ENCODE measurements at places on chromosomes 12 and 14.
A peak's percentile ranks its signal among the peaks of the same experiment; 100 is the strongest.

DNA sequence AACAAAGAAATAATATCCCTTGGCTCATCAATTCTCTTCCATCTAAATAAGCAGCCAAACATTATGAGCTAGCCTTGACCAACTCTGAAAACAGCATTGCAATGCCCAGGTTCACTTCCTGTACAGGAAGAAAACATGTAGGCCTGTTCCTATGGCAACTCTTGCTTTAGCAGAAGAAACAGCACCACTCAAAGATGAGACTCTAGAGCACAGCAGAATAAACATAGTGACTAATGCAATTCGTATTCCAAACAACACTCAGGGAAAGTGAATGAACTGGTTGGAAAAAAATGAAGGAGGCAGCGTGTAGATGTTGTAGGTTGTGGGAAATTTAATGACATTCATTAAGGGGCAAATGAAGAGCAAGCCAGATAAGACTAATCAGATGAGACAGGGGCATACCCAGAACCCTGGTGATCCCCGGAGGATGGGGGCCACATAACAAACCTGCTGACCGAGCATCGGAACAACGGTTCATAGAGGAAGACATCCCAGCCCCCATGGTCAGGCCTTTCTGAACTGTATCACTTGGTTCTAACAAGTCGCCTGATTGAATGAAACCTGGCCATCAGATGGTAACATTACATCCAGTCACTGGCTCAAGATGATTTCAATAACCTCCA is 9.0 kb downstream of the ARHGDIB start:
- DNase-seq: no peak

DNA sequence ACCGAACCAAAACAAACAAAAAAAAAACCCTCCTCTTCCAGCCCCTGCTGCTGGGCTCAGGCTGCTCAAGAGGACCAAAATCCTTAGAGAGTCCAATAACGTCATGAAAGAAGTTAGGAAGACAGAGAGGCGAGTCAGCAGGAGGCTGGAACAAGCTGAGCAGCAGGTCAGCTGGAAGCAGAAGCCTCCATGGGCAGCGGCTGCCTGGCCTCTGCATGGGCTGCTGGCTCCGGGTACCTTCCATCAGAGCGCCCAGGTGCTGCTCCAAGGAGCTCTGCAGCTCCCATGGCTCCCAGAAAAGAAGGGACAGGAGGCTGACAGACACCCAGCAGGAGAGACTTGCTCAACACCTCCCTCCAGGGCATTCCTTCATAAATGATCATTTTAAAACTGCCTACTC is 3.2 kb upstream of the KRT2 start:
- DNase-seq: no peak

DNA sequence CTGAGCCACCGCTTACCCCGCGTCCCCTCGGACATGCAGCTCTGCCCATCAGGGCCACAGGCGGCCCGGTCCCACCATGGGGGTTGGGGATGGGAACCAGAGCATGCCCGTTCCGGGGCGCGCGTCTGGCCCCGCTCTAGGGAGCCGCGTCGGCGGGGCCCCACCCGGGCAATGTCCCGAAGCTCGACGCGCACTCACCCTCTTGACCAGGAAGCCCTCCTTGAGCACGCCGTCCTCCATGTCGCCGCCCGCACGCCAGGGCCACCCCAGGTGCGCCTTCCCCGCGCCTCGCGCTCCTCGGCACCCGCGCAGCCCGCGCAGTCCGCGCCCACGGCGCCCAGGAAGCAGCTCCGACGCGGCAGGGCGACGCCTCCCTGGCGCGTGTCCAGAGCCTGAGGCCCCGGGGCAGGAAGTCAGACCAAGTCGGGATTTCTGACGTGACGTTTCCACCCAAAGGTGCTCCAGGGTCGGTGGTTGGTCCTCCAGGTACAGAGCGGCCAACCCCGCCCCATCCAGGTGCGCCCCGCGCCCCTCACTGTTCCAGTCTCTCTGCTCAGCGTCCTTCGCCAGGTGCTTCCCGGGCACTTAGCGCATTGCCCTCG is at the start of gene PLEK2:
Gene PLEK2 (minus strand): TSS at position 346 of the 602 bp plus-strand sequence. CDS start 106 bp downstream, at position 240.
- peak; percentile 48 for DNase-seq

DNA sequence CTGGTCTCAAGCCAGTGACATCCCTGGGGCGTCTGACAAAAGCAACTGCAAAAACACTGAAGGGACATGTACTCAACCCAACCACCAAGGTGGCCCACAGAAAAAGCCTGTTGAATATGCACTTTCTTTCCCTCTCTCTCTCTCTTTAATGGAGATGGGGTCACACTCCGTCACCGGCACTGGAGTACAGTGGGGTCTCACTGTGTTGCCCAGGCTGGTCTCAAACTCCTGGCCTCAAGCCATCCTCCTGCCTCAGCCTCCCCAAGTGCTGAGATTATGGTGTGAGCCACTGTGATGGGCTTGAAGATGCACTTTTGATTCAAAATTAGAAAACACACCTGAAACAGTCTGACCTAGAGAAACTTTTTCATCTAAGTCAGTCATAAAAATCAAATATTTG is 7.2 kb upstream of the CD27 start:
- no peak for DNase-seq

GRCh38 chr12:69509904-69510827 is 40.0 kb downstream of the FRS2 start:
- no peak for DNase-seq

GRCh38 chr14:88556581-88556980 is 1.8 kb upstream of the PTPN21 start:
- no peak for DNase-seq

- no peak for DNase-seq
These were observed 24.6 kb downstream of the FAM222A start for GRCh38 chr12:109738209-109738608.

- no peak for DNase-seq
These were observed 59.9 kb downstream of the PRKAB1 start for GRCh38 chr12:119727600-119728443.

DNA sequence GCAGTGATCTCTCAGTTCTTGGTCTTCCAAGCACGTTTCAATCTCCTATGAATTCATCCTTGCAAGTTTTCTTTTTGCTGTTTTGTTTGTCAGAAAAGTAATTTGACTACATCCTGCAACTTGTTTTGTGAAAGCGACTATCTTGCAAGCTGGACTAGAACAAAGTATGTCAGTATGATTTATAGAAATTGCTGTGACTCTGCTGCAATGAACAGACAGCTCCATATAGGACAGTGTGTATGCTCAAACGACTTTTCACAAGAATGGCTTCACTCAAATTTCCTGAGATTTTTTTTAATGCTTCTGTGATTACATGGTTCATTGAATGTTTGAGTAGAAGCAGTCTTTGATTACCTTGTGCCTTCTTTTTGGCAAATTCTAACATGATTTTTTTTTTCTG is 123.5 kb upstream of the TRHDE start:
- no peak for DNase-seq

- DNase-seq: no peak
These were observed 406.9 kb upstream of the SOX5 start for GRCh38 chr12:24356240-24356804.

GRCh38 chr14:102736956-102737355 is 40.3 kb upstream of the TRAF3 start:
- DNase-seq: no peak

GRCh38 chr12:115866909-115867525 is 410.5 kb downstream of the MED13L start:
- no peak for DNase-seq

- DNase-seq: no peak
These were observed 105.7 kb downstream of the ZC3H14 start for GRCh38 chr14:88668448-88669116.

DNA sequence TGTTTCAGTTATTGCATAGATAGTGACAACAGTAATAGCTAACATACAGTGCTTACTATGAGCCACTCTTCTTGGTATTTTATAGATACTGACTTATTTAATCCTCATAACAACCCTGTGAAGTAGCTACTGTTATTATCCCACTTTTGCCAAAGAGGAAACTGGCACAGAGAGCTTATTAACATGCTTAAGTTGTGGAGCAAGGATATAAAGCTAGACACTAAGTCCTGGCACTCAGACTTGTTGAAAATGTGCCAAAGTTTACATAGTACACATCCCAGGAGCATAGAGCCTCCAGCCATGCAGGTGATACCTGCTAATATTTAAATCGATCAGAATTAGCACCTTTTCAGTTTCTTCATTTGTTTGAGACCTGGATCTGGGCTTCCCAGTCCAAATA is 41.8 kb downstream of the VEZT start:
- DNase-seq: no peak

- DNase-seq: no peak
These were observed 219.5 kb upstream of the OTX2 start for GRCh38 chr14:57029620-57030253.

- DNase-seq: no peak
These were observed 126.6 kb downstream of the CHST11 start for GRCh38 chr12:104583301-104583700.

DNA sequence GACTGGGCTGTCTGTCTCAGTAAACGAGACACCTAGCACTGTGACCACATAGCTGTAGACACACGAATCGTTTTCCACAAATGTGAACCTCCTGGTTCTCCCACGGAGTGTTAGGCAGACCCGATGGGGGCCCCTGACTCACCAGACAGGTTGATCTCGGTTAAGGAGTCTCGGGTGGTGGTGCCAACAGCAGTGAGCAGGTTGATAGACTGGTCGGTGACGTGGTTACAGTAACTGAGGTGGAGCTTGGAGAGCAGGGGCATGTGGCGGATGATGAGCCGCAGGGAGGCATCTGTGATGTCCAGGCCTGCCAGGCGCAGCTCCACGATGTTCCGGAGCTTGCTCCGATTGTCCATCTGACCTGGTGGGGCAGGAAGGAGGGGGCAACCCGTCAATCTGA is 39.8 kb downstream of the RNF34 start:
- DNase-seq: no peak

- no peak for DNase-seq
These were observed 1.5 kb downstream of the PTPRB start for GRCh38 chr12:70635755-70636154.

GRCh38 chr12:18373181-18373580 is 111.9 kb downstream of the PIK3C2G start:
- DNase-seq: no peak

DNA sequence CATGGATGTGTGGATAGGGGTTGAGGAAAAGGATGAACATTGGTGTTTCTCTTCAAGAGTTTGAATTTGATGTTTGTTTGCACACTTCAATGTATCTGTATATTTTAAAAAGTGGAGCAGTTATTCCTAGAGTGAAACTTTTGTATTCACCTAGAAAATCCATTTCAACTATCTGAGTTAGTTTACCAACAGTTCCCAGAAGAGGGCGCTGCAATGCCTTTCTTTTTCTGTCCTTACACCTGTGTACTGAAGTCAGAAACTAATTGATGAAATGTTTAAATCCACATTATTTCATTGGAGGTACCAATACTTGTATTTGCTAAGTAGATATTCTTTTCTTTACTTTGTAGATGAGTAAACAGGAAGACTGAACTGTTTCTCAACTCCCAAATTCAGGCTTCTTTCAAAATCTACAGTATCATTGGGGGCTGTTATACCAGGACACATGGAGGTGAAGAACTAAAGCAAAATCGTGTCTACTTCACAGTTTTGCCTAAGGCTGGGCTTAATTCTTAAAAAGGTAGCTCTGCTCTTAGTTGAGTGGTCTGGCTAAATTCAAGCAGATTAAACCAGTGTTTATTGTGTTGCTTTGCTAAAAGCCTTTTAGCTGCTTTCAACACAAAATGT is 26.6 kb upstream of the KLRB1 start:
- DNase-seq: no peak

DNA sequence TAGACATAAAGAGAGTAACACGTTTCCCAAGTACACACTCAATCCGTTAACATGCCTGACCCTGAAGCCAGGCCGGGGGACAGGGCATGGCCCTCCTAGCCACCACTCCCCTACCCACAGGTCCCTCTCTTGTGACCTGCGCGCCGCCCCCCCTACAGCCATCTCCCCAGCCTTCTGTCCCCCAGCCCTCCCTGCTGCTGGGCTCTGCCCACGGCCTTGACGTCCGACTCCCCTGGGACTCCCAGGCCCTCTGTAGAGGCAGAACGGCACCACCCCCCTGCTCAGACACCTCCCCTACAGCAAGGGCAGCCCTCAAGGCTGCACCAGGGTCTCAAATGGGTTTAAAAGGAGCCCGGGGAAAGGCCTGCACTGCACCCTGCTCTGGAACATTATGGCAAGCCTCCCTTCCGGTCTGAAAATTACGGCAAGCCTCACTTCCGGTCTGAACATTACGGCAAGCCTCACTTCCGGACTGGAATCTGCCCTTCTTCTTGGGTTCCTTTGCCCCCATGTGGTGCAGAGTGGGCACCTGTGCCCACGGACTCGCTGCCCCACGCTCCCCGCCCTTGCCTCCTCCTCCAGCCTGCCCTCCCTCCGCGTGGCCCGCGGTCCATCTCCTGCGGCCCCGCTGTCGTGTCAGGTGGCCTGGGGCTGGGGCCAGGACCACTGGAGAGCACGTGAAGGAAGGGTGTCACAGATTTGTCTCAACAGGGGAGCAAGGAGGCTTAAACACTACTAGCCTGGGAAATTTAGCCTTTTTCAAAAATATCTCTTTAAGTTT is 77.6 kb downstream of the MOK start:
- no peak for DNase-seq

- DNase-seq: peak; percentile 70
These were observed 818 bp upstream of the SUOX start for GRCh38 chr12:55996201-55996714.

DNA sequence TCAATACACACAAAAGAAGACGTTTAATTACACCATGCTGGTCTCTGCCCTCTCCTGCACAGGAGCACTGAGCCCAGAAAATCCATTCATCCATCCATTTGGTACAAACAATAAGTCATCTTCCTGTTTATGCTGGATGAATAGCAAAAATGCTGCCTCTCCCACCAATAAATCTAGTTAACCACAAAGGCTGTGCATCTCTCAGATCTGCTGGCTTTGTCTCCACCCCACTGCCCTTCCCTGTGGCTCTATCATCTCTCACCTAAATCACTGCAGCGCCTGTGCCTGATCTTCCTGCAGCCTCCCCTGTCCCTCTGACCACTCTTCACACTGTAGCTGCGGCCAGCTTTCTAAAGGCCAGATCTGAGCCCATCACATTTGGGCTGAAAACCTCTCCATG is 72.9 kb upstream of the DDX11 start:
- no peak for DNase-seq

DNA sequence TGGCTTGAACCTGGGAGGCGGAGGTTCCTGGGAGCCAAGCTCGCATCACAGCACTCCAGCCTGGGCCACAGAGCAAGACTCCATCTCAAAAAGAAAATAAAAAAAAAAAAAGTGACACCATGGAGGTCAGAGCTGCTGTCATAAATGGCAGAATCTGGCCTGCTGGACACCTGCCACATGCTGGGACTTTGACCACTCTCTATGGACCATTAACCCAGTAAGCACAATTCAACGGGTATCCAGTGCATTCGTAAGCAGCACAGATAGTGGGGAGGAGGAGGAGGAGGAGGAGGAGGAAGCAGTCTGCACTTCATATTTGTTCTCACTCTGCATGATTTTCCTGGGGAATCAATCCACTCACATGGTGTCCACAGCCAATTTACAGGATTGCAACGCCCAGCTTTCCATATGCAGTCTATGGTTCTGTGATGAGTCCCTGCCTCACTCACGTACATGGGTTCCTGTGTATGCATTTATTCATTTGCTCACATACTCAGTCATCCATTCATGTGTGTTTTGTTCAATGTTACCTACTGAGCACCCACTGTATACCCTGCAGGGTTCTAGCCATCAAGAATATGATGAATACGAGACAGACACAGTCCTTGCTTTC is 326.8 kb downstream of the GLT1D1 start:
- no peak for DNase-seq
